ENCODE measurements at places on chromosomes 6 and 20.

- no peak for DNase-seq
Observed at GRCh38 chr6:13420269-13420668, 67.1 kb downstream of the GFOD1 start.

GRCh38 chr20:48795732-48796131 is 32.1 kb downstream of the PREX1 start:
- no peak for DNase-seq

DNA sequence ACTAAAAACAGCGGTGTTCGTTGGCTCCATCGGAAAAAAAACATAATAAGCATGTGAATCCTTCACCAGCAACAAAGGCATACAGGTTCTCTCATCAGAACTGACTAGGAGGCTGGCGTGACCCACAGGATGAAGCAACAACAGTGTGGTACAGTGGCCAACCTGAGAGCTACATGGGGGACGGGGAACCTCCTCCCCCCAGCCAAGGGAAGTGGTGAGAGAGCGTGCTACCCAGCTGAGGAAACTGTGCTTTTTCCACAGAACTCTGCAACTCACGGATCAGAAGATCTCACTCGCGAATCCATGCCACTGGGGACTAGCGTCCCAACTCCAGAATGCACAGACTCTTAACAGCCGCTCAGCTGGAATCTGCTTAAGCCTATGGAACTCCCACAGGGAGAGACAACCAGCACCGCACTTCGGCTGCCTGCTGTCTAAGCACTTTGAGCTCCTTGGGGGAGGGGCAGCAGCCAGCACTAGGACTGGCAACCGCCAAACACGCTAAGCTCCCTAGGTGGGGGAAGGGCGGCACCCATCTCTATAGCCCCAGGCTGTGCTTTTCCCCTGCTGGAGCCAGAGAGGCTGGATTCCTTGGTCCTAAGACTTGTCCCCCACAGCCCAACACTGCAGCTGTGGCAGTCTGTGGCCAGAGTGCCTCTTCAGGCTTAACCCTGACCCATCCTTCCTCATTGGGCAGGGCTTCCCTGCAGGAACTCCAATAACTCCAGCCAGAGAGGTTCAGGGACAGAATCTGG is 538.3 kb upstream of the BTBD3 start:
- no peak for DNase-seq

- no peak for DNase-seq
Observed at GRCh38 chr20:24376311-24377099, 92.9 kb upstream of the SYNDIG1 start.

- DNase-seq = no peak
Observed at GRCh38 chr6:158663625-158664165, 13.8 kb downstream of the SYTL3 start.

- DNase-seq = no peak
Observed at GRCh38 chr20:16641511-16642023, 68.3 kb upstream of the KIF16B start.

DNA sequence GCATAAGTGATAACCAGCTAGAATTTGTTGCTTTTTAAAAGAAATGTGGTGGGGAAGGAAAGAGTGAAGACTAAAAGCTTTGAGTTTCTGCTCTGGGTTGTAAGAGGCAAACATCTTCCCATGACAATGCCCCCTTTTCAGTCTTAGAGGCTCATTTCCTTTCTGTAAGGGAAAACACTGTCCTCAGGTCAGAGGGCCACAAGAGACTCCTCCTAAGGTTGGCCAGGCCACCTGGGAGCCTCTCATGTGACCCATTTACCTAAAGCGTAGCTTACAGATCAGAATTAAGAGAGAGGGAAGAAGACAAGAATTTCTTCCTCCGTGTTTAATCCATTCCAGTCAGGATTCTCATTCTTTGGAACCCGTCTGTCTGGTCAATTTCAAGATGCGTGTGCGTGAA is 220.4 kb upstream of the HEY2 start:
- DNase-seq = no peak

All from caudate nucleus (tissue), 63 donors.